Activated CD4-positive, alpha-beta T cell treated with anti-CD3 and anti-CD28 coated beads, Interleukin-2, amount 10 ng/mL, durations not matched to agents 24 days and 14 days (primary cell): ENCODE measurements at places on chromosomes 3 and 15. TPM values are rescaled to one million over a fixed set of nuclear protein-coding genes. Genes with fewer than 3 reads are reported as not detected.

DNA sequence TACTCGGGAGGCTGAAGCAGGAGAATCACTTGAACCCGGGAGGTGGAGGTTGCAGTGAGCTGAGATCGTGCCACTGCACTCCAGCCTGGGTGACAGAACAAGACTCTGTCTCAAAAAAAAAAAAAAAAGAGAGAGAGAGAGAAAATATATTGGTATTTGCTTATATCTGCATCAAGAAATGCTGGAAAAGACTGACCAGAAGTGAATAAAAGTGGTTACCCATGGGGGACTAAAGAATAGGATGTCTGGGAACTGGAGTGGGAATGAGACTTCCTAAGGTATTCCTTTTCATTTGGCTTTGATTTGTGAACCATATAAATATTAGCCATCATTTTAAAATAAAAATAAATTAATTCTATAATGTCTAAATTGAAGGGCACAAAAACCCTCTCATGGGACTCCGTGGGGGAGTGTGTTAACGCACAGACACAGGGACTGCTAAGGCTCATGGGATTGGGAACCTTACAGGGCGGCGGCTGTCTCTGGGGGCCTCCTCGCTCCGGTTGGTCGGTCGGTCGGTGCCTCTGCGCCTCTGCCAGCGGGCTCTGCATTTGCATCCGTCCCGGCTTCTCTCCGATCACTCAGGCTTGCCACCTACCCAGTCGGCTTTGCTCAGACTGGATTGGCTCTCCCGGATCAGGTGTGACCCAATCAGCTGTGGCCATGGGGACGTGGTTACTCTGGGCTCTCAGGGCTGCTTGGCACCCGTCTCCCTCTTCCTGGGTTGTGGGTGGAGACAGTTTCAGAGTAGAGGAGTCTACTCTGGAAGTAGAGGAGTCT, 12.7 kb upstream of the TSPAN3 start:
- peak; percentile 80 for DNase-seq

GRCh38 chr15:65401611-65402240, 21.0 kb downstream of the IGDCC4 start:
- DNase-seq: no peak

- DNase-seq: no peak
Measured at GRCh38 chr3:31196881-31197364, 302.5 kb upstream of the GADL1 start.

GRCh38 chr3:127497676-127498075, 92.9 kb downstream of the TPRA1 start:
- no peak for DNase-seq

GRCh38 chr3:8657804-8658305, 13.3 kb upstream of the SSUH2 start:
- DNase-seq: no peak

- DNase-seq: no peak
Measured at GRCh38 chr15:96035091-96035490, 295.4 kb upstream of the NR2F2 start.

DNA sequence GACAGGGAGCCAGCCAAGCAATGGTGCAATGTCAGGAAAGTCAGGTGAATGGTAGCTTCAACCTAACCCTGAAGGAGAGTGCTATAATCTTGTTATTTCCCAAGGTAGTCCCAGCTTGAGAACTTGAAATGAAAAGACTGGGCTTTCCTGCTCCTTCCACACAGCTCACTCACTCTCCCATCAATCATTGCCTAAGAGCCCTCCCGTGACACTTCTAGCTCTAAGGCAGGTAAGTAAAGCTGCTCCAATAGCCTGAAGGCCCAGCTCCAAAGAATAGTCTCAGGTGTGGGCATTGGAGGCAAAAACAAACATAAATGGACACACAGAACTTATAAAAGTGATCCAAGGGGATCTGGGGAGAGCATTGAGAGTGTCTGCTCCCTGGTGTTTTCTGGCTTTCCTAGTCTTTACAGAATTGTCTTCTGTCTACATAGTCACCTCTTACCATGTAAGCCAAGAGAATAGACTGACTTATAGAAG, 63.1 kb upstream of the TBC1D5 start:
- DNase-seq: peak; percentile 50

GRCh38 chr3:56288258-56288657, 180.0 kb downstream of the ERC2 start:
- no peak for DNase-seq

GRCh38 chr15:87374339-87374738, 882.2 kb downstream of the NTRK3 start:
- no peak for DNase-seq

- DNase-seq: no peak
Measured at GRCh38 chr15:57504599-57504940, 87.1 kb upstream of the MYZAP start.

DNA sequence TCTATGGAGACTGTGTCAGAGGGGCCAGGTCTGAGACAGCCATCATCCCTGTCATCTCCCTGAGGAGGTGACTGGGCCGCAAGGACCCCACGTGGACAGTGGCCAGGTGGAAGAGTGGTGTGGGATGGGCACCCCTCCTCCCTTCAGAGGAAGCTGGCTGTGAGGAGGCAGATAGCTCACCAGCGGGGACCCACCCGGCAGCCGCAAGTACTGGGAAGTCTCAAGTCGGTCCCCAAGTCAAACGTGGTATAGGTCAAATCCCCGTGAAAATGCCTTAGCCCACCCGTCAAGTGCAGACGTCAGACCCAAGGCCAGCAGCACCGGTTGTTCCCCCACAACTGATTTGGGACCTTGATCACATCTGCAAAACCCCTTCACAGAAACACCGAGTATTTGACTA, 12.3 kb upstream of the KLF13 start:
- no peak for DNase-seq

GRCh38 chr3:3015185-3016089, 94.7 kb downstream of the IL5RA start:
- no peak for DNase-seq

- peak; percentile 90 for DNase-seq
Measured at GRCh38 chr3:59772416-59773408, 722.9 kb upstream of the CFAP20DC start.

IL12A gene
- 0.21 and 0.59 TPM in 2 replicates for total RNA-seq

PLSCR5 gene
- total RNA-seq: not detected in 2 replicates
